ENCODE measurements at places on chromosomes 6 and 20.

GRCh38 chr6:131776985-131777384, 30.8 kb upstream of the ENPP1 start:
- DNase-seq = no peak

- no peak for DNase-seq
Measured at GRCh38 chr6:35265523-35265922, 6.0 kb downstream of the ZNF76 start.

DNA sequence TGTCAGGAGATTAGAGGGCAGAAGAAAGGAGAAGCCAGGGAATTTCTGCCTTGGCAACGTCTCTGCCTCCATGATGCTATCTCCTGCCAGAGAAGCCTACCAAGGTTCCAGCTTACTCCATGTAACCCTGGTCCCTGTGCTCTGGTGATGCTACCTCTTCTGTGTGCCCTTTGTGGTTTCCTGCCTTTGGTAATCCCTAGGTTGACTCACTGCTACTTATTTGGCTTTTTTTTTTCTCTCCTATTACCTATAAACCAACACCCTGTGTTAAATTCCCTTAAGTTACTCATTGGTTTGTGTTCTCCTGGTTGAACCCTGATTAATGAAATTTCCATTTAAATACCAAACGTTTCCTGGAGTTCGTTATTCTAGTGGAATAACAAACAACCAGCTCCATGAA, 527.8 kb upstream of the FLRT3 start:
- DNase-seq = no peak

DNA sequence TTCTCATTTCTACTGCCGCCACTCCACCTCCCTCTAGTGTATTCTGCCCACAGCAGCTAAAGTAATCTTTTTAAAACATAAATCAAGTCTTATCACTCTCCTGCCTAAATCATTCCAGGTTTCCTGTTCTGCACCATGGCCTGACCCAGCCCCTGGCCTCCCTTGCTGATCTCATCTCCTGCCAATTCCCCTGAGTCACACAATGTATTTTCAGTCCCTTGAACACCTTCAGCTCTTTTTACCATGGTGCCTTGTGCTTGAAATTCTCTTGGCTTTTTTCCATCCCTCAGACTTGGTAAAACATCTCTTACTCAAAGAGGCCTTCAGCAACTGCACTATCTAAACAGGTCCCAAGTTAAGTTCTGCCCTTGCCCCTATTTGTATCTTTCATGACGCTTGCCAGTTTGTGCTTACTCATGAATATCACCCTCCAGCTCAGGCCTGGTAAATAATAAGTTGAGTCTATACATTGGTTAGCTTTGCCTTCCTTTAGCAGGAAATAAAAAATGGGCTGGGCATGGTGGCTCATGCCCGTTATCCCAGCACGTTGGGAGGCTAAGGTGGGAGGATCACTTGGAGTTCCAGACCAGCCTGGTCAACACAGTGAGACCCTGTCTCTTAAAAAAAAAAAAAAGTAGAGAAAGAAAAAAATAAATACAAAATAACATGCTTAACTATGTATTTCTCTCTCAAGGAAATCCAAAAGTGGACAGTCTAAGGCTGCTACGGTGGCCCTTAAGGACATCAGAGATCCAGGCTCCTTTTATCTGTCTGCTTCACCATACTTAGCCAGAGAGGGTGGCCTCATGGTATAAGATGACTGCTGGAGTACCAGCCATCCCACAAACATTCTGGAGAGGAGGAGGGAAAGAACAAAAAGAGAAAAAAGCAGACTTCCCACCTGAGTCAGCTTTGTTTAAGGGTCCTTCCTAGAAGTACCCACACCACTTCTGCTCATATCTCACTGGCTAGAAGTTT, 62.2 kb downstream of the ARFGEF2 start:
- no peak for DNase-seq

DNA sequence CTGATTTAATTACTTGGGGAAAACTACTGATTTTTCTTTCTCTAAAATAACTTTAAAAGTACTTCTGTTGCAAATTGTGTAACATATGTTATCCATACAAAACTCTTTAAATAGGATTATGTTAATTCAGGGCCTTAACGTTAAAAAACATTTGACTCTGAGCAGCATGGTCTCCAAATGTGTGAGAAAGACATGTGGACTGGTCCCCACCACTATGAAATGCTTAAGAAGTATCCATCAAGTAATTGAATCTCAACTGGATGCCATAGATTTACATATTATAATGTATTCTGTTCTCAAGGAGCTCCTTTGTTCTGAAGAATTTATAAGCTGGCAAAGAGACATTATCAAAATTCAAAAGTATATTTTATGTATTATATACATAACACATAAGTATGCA, 130.8 kb upstream of the HEY2 start:
- DNase-seq = no peak

DNA sequence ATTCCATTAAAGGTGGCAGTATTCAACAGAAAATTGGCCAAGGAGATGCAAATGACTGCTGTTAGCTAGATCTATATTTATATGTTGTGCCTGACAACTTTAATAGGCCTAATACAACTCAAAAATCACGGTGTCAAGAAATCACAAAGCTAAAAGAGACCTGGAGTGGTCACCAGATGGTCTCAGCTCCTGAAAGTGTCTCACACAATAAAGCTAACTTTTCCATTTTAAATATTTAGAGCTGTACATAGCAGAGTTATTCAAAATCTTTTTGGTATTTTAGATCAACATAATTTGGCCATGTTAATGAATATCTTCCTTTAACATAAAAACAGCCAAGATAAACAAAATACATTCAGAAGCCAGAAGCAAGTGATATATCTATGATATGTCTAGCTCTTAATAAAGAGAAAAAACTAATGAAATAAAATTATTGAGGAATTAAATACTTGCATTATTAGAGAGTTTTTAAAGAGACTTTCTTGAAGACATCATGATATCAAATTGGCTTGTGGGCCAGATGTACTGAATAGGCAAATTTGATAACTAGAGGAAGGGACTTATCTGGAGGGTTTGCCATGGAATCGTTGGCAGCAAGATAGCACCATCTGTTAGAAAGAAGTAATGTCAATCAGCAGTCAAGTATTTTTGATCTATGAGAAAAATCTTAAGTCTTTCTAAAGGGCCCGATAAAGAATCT, 84.9 kb upstream of the SCAF8 start:
- no peak for DNase-seq

DNA sequence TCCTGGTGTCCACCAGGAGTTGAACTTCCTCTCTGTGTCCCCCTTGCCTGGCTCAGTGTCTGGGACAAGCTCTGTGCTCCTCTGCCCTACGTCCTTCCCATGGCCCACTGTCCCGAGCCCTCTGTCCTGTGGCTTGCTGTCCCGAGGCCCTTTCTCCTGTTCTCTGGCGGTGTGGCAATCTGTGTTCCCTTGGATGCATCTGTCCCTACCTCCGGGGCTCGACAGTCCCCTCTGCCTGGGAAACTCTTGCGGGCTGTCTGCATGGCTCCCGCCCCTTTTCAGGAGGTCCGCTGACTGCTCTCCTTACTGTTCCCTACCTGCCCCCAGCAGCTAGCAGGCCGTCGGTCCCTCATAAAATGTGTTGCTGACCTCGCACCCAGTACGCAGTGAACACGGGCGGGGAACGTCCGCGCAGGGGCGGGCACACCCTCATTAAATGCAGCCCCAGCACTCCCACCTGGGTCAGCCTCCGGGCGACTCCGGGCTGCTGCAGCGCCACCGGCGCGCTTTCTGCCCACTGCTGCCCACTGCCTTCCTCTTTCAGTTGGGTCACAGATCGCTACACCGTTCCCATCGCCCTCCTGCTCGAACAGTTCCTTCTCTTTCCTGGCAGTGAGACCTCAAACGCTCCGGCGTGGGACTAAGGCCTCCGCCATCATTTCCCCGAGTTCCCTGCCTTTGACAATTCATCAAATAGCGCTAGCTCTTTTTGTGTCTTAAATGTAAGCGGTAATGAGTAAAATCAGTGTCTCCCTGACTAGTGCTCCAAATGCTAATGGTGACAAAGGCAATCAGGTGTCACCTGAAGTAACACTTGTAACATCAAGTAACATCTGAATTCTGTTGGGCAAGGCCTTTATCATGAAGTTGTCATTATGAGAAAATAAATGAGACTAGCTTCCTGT, 60.5 kb downstream of the RSPH3 start:
- DNase-seq = no peak

DNA sequence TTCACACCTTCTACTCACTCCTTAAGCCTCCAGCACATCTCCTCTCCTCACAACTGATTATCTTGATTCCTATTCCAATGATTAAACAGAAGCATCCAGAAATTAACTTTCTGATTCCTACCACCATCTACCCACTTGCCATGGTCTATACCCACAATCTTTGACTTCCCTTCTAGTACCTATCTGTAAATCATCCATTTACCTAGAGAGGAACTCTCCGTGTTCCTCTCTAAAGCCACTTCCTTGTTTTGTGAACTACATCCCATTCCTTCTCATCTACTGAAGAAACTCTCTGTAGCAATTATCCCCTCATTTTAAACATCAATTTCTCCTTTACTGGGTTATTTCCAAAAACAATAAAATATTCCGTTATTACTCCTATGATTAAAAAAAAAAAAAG, 167.3 kb downstream of the ARHGAP18 start:
- no peak for DNase-seq

DNA sequence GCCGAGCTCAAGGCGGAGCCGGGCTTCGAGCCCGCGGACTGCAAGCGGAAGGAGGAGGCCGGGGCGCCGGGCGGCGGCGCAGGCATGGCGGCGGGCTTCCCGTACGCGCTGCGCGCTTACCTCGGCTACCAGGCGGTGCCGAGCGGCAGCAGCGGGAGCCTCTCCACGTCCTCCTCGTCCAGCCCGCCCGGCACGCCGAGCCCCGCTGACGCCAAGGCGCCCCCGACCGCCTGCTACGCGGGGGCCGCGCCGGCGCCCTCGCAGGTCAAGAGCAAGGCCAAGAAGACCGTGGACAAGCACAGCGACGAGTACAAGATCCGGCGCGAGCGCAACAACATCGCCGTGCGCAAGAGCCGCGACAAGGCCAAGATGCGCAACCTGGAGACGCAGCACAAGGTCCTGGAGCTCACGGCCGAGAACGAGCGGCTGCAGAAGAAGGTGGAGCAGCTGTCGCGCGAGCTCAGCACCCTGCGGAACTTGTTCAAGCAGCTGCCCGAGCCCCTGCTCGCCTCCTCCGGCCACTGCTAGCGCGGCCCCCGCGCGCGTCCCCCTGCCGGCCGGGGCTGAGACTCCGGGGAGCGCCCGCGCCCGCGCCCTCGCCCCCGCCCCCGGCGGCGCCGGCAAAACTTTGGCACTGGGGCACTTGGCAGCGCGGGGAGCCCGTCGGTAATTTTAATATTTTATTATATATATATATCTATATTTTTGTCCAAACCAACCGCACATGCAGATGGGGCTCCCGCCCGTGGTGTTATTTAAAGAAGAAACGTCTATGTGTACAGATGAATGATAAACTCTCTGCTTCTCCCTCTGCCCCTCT, 1.1 kb downstream of the CEBPB start:
- peak; percentile 50 for DNase-seq

- peak; percentile 13 for DNase-seq
Measured at GRCh38 chr6:12957321-12958051, 240.9 kb downstream of the PHACTR1 start.

DNA sequence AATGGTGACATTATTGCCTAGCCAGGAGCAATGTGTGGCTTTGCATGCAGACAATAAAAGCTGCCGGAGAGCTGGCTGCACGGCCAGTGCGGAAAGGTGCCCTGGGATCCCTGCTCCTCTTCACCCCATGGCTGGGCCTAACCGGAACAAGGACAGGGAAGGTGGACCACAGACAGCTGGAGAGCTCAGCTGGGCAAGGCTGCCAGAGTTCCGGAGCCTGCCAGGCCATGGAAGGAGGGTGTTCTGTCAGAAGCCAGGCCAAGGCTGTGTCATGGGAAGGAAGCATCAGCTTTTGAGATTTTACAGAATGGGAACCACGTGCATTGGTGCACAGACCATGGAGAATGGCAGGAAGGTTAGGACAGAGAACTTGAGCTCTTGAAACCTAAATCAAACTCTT, 25.0 kb downstream of the MAP1LC3A start:
- no peak for DNase-seq

- DNase-seq = no peak
Measured at GRCh38 chr6:144314003-144314485, 28.9 kb downstream of the UTRN start.

- DNase-seq = no peak
Measured at GRCh38 chr6:150999107-150999506, 133.6 kb downstream of the MTHFD1L start.

GRCh38 chr6:150243620-150244314, 100.9 kb downstream of the PPP1R14C start:
- DNase-seq = no peak

GRCh38 chr6:148835920-148836441, 89.2 kb downstream of the UST start:
- DNase-seq = peak; percentile 73

DNA sequence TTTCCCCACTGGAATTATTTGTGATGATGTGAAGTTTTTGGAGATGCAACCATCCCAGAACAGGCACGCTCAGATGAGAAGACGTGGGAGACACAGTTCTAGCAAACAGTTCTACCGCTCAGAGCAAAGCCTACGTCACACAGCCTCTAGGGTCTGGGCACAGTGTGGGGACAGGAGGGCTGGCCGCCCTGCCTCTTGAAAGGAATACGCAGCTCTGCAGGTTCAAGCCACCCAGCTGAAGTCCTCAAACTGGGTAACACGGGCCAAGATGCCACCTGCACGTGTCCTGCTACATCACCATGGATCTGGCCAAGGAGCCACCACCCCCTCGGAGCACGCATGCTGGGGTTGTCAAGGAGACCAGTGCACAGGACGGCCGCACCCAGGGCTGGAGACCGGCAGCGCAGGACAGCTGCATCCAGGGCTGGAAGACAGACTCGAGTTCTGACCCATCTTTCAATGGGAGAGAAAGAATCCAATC, 75.0 kb downstream of the NOL4L start:
- DNase-seq = no peak

DNA sequence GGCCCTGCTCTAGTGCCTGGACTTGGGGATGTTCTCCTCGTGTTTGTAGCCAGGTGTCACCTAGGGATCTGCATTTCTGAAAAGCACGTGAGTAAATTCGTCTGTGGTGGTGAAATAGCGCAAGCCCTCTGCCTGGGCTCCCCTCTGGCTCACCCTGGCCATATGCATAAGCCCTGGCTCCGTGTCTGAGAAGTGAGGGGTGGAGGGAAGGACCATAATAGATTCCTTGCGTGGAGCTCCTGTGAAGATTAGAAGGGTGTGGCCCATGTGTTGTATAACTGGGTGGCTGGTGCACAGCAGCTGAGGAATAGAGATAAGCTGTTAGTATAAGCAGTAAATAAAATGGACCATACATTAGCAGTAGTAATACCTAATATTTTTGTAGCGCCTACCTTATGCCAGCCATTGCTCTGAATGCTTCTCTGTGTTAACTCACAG, 4.8 kb downstream of the BCAS1 start:
- DNase-seq = no peak

GRCh38 chr6:68400396-68400795, 234.7 kb upstream of the ADGRB3 start:
- no peak for DNase-seq

DNA sequence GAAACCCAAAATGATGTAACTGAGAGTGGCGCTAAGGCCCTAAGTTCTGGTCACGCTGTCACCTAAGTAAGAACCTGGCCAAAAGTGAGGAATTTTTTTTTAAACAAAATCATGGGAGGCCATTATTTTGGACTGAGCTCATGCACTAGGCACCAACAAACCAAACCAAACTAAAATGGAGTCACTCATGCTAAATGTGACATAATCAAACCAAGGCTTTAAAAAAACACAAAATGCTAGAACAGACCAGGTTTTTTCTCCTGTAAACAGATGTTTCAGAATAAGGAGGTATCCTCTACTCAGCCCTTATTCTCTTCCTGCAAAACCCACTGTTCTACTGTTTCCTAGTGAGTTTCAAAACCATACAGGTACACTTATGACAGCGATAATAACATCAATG, 1.1 kb upstream of the C6orf89 start:
- DNase-seq = no peak
